Right atrium auricular region (tissue), 2 donors: ENCODE measurements at places on chromosomes 11 and 22.

DNA sequence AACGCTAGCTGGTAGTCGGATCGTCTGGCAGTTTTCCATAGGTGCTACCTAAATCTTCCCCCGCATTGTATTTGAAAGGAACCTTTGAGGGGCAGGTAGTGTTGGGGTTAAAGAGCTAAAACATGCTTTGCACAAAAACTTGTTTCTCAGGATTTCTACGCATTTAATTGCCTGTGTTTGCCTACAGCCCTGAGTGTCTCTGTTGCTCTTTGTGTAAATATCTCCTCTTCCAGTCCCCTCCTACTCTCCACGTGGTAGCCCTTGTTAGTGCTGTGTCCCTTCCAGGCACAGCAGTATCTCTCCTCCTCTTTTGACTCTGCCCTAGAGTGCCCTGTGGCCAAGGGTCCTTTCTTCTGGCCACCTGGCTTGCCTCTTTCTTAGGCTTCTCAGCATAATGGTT is 81.7 kb downstream of the BARX2 start:
- no peak overlapping the region for H3K4me3 ChIP-seq
- DNase-seq, result no peak
- H3K27ac ChIP-seq, result no peak overlapping the region
- H3K4me1 ChIP-seq, result no peaks in the 10 kb centered on the region

DNA sequence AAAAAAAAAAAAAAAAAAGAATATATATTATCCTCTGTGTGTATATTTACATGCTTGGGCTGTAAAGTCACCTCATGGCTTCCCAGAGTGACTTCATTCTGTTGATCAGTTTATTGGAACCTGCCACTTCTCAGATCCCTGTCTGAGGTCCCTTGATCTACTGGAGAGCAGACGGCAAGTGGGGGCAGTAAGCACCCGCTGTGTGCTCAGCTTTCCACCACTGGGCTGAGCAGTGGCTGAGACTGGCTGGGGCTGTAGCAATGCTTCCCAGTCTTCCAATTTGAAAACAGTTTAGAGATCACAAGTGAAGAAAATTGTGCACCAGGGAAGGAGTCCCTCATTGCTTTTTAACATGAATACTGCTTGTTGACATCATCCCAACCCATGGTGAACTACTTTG is 6.9 kb upstream of the RBM4B start:
- no peak overlapping the region for H3K4me3 ChIP-seq
- no peak overlapping the region for H3K27ac ChIP-seq
- DNase-seq, result no peak
- H3K36me3 ChIP-seq, result no peaks in the 10 kb centered on the region
- H3K4me1 ChIP-seq, result no peaks in the 10 kb centered on the region
- no peaks in the 10 kb centered on the region for H3K27me3 ChIP-seq

DNA sequence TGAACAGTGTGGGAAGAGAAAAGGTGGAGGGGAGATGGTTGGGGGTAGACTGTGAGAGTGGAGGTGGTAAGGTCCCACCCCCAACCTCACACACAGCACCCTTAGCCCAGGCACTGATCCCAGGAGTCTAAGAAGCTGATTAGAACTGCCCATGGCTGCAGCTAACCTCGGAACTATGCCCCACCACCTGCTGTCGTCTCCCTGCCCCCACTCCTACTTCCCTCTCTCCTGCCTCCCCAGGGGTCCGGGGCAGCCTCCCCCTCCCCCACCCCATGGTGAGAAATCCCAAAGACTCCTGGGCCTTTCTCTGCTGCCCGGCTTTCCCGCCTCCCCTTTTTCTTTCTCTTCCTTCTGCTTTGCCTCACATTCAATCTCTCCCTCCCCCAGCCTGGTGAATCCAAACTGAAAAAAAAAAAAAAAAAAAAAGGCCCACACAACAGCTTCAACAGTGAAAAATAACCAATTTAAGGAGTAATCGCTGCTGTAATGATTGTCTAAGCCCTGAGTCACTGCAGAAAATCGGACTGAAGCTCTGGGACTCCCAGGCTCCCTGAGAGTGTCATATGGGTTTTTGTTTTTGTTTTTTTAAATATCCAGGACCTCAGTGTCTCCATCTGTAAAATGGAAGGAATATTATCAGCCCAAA is 9.6 kb upstream of the TP53I11 start:
- H3K4me3 ChIP-seq, result no peak overlapping the region
- no peak for DNase-seq
- H3K4me1 ChIP-seq, result peaks cover 10% of the 10 kb centered on the region
- no peaks in the 10 kb centered on the region for H3K27me3 ChIP-seq
- no peak overlapping the region for H3K27ac ChIP-seq
- no peaks in the 10 kb centered on the region for H3K36me3 ChIP-seq

DNA sequence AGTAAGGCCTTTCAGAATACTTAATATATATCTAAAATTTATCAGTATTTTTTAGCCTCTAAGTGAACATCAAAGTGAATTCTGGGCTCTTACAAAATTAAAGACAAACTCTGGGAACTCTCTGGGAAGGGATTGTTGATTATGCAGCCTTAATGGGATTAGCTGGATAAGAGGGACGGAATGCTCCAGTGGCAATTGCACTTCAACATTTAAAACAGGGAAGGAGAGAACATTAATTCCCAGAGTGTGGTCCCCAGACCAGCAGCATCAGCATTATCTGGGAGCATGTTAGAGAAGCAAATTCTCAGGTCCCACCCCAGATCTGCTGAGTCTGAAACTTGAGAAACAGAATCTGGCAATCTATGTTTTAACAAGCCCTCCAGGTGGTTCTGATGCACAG is 46.5 kb downstream of the POLD3 start:
- H3K4me3 ChIP-seq, result no peak overlapping the region
- H3K4me1 ChIP-seq, result no peaks in the 10 kb centered on the region
- no peak overlapping the region for H3K27ac ChIP-seq
- H3K27me3 ChIP-seq, result no peaks in the 10 kb centered on the region

GRCh38 chr11:111977146-111978027 is 40.2 kb downstream of the DIXDC1 start:
- no peaks in the 10 kb centered on the region for H3K27me3 ChIP-seq
- peaks cover 12% of the 10 kb centered on the region for H3K36me3 ChIP-seq
- H3K4me3 ChIP-seq, result peak overlapping the region; percentile 68
- peak overlapping the region; percentile 91 for H3K27ac ChIP-seq

DNA sequence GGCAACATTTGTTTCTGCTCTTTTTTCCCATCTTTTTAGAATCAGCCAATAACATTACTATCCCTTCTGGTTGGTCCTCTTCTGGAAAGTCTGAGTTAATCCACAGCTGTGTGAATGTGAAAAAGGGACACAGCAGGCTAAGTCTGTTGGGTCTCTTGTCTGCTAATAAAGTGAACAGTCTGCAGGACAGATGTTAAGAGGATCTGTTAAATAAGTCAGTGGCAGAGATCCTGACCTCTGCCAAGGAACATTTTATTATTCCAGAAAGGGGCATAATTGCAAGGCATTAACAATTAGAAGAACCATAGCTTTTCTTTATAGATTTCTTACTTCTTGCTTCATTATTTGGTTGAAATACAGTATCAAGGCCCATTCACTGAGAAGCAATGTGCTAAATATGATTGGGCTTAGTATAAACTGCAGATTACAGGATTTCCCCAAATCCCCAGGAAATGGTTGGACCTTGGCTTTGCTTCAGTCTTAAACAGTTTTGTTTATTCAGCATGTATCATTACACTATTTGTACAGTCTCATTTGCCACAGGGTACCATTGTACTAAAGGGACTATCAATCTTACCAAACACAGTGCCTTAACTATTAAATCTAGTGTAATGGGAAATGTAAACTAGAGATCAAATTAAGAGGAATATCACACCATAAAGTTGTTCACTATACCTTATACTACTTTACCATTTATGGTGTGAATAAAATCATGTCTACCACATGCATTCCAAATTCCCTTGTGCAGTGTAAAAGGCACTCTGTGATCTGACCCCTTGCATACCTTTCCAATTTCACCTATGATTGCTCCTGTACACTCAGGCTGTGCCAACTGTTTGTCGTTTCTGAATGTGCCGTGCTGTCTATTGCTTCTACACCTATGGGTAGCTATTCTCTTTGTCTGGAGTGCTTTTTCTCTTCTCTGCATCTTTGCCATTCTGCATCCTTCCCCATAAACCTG is 274.0 kb downstream of the SOX6 start:
- H3K4me3 ChIP-seq, result no peak overlapping the region
- peak overlapping the region; percentile 23 for H3K27ac ChIP-seq
- DNase-seq, result no peak
- no peaks in the 10 kb centered on the region for H3K27me3 ChIP-seq
- H3K36me3 ChIP-seq, result no peaks in the 10 kb centered on the region

DNA sequence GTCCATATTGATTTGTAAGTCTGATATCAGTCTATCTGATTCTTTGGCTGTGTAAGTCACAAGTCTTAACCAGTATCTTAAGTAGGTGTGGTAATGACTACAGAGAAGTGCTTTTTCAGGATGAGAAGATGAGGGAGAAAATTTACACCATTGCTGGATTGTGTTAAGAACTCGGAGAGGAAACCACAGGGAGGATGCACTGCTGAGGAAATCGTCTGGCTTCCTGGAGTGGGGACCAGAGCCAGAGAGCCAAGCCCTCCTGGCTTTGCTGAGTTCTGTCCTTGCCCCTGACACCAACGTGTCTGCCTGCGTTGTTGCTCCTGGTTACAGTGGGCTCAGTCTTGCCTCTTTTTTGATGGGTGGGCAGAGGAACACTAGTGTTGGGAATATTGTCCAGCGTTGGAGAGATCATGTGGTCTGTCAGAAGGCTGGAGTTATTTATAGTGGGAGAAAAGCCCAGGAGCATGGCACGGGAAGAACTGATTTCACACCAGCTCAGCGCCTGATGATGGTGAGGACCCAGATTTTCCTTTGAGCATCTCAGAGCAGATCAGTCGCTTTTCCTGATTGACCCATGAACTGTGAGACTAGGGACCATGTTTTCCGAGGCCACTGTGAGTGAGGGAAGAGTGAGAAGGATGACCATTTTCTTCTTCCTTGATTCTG is 29.6 kb downstream of the MARK2 start:
- DNase-seq, result no peak
- no peaks in the 10 kb centered on the region for H3K27me3 ChIP-seq
- H3K4me3 ChIP-seq, result no peak overlapping the region
- peaks cover 81% of the 10 kb centered on the region for H3K4me1 ChIP-seq
- no peaks in the 10 kb centered on the region for H3K36me3 ChIP-seq

DNA sequence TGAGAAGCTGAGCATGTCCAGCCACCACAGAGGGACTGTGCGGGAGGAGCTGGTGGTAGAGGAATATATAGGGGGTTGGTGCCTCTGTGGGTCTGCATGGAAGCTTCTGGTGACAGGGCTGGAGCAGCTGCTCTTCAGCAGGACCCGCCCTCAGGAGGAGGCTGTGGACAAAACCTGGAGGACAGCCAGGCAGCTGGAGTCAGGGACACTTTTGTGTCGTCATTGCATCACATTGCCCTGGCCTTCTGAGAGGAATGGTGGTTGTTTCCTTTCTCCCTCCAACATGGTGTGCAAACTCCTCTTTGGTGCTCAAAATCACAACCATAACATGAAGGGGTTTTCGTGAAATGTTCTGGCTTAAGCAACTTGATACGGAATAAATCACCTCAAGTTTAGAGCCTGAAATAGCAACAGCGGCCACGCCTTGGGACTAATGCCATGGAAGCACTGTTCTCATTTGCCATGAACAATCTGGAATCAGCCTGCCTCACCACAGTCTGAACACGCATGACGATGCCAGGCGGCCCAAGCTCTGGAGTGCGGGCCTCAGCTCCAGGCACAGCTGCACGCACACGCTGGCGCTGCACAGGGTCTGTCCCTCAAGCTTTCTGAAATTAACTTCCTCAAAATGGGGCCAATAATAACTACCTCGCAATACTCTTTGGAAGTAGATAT is 17.1 kb upstream of the CSRP3 start:
- H3K36me3 ChIP-seq, result no peaks in the 10 kb centered on the region
- no peaks in the 10 kb centered on the region for H3K4me1 ChIP-seq
- H3K27ac ChIP-seq, result peak overlapping the region; percentile 71
- no peak overlapping the region for H3K4me3 ChIP-seq

GRCh38 chr11:43919852-43920597 is 22.4 kb upstream of the C11orf96 start:
- no peak overlapping the region for H3K4me3 ChIP-seq
- H3K36me3 ChIP-seq, result peaks cover 27% of the 10 kb centered on the region
- H3K27me3 ChIP-seq, result no peaks in the 10 kb centered on the region
- H3K27ac ChIP-seq, result peak overlapping the region; percentile 65
- no peak for DNase-seq

DNA sequence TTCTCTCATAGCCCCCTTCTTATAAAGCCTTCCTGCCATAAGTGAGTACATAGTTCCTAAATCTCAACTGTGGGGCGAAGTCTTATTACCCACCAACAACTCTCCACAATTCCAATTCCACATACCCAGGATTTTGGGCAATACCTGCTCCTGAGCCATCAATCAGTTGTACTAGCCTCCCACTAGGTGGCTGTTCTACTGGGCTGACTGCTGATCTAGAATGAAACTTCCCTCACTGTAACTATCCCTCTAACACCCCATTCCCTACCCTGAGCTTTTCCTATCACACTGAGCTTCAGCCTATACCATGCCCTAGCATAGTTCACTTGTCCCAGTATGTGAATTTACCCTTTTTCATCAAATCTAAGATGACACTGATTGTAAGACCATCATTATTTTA is 52.5 kb downstream of the RRAS2 start:
- H3K4me1 ChIP-seq, result peaks cover 38% of the 10 kb centered on the region
- no peak overlapping the region for H3K4me3 ChIP-seq
- H3K36me3 ChIP-seq, result no peaks in the 10 kb centered on the region
- DNase-seq, result no peak

GRCh38 chr11:65121865-65122696 is at the start of the genes FAU and MRPL49:
TSS of gene FAU (minus strand) at chr11:65122134. CDS start at chr11:65121813, 321 bp downstream.
TSS of gene MRPL49 (plus strand) at chr11:65122321. CDS start at chr11:65122347, 26 bp downstream.
- H3K4me3 ChIP-seq, result peak within 1 kb of the TSS; percentile 85
- DNase-seq, result peak; percentile 98
- H3K27ac ChIP-seq, result peak within 1 kb of the TSS; percentile 91
- H3K4me1 ChIP-seq, result peaks cover 31% of the 10 kb centered on the region
- H3K36me3 ChIP-seq, result peaks cover 57% of the 10 kb centered on the region

GRCh38 chr11:61418136-61418535 is 11.6 kb downstream of the CPSF7 start:
- peaks cover 80% of the 10 kb centered on the region for H3K36me3 ChIP-seq
- no peak for DNase-seq
- H3K4me1 ChIP-seq, result peaks cover 17% of the 10 kb centered on the region
- H3K27me3 ChIP-seq, result no peaks in the 10 kb centered on the region
- H3K4me3 ChIP-seq, result no peak overlapping the region
- H3K27ac ChIP-seq, result peak overlapping the region; percentile 12
